C1 segment of cervical spinal cord (tissue), 14 donors: ENCODE measurements at places on chromosomes 1 and 21.

- DNase-seq, result no peak
Measured at GRCh38 chr1:118783095-118783758, 204.9 kb downstream of the TBX15 start.

- DNase-seq, result no peak
Measured at GRCh38 chr1:219324171-219324570, 150.5 kb downstream of the LYPLAL1 start.

DNA sequence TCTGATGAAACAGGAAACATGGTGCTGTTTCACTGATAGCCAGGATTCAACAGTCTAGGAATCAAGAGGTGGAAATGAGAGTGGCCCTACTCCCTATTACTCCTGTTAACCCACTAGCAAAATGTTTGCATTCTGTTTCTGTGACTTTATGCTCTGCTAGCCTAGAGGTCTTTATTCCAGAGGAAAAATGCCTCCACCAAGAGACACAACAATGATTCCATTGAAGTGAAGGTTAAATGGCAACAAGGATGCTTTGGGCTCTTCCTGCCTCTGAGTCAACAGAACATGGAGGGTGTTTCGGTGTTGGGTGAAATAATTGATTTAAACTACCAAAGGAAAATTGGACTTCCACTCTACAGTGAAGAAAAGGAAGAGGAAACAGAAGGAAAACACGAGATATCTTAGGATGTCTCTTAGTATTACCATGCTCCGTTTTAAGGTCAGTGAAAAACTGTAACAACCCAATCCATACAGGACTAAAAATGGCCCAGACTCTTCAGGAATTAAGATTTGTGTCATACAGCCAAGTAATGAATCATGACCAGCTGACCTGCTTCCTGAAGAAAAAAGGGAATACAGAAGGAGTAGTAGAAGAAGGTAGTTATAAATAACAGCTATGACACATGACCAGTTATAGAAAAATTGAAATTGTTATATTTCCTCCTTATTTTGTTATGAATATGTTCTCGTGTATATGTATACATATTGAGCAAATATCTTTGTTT, 1237.8 kb downstream of the NCAM2 start:
- no peak for DNase-seq

GRCh38 chr1:95195046-95195445, 39.0 kb upstream of the RWDD3 start:
- no peak for DNase-seq

DNA sequence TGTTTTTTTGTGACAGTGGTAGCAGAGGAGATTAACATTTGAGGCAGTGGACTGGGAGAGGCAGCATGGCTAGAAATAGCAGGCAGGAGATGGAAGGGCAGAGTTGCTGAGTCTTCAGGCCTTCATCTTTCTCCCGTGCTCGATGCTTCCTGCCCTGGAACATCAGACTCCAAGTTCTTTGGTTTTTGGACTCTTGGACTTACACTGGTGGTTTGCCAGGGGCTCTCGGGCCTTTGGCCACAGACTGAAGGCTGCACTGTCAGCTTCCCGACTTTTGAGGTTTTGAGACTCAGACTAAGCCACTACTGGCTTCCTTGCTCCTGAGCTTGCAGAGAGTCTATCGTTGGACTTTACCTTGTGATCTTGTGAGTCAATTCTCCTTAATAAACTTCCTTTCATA, 24.2 kb upstream of the LEFTY2 start:
- no peak for DNase-seq
